Stimulated activated CD8-positive, alpha-beta memory T cell treated with anti-CD3 and anti-CD28 coated beads, Interleukin-7, amount 100 ng/mL, for 1 hour (primary cell): ENCODE measurements at places on chromosomes 6 and 20.

DNA sequence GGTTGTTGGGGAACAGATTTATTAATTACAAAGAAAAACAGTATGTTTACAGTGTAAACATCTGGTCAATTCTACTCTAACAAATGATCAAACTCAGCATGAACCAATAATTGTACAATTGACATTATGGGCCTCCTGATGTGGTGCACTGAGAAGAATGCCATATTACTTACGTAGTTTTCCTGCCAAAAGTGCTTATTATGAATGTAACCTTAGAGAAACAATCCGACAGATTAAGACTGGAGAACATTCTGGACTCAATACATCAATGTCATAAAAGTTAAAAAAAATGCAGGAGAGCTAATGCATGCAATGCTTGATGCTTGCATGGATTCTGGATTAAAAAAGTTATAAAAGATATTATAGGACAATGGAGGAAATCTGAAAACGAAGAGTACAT is 69.0 kb downstream of the LYRM4 start:
- no peak for DNase-seq

DNA sequence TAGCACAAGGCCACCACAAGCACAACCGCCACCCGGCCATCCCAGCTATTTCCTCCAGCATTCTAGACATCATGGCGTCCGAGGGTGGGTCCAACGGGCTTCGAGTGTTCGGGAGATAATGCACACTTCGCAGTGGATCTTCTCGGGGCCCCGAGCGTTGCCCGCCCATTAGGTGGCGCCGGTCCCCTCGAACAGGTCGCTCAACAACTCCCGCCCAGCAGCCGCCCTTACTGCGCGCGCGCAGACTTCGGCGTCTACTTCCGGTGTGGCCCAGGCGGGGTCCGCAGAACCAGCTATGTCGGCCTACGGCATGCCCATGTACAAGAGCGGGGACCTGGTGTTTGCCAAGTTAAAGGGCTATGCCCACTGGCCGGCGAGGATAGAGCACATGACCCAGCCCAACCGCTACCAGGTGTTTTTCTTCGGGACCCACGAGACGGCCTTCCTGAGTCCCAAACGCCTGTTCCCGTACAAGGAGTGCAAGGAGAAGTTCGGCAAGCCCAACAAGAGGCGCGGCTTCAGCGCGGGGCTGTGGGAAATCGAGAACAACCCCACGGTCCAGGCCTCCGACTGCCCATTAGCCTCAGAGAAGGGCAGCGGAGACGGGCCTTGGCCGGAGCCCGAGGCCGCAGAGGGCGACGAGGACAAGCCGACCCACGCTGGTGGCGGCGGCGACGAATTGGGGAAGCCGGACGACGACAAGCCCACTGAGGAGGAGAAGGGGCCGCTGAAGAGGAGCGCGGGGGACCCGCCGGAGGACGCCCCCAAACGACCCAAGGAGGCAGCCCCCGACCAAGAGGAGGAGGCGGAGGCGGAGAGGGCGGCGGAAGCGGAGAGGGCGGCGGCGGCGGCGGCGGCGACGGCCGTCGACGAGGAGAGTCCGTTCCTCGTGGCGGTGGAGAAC is at the start of gene HDGFL1:
Gene HDGFL1 (plus strand): TSS at position 286 of the 904 bp plus-strand sequence. CDS start 10 bp downstream, at position 296.
- no peak for DNase-seq

GRCh38 chr6:154408891-154409500 is 52.4 kb upstream of the IPCEF1 start:
- DNase-seq = no peak

GRCh38 chr6:75498862-75499261 is 5.3 kb upstream of the FILIP1 start:
- no peak for DNase-seq

- no peak for DNase-seq
These were observed 1158.7 kb upstream of the EYS start for GRCh38 chr6:66865771-66866170.

- no peak for DNase-seq
These were observed 121.2 kb downstream of the SGK1 start for GRCh38 chr6:134196568-134197193.

GRCh38 chr6:163354761-163355425 is 59.6 kb upstream of the QKI start:
- DNase-seq = no peak

DNA sequence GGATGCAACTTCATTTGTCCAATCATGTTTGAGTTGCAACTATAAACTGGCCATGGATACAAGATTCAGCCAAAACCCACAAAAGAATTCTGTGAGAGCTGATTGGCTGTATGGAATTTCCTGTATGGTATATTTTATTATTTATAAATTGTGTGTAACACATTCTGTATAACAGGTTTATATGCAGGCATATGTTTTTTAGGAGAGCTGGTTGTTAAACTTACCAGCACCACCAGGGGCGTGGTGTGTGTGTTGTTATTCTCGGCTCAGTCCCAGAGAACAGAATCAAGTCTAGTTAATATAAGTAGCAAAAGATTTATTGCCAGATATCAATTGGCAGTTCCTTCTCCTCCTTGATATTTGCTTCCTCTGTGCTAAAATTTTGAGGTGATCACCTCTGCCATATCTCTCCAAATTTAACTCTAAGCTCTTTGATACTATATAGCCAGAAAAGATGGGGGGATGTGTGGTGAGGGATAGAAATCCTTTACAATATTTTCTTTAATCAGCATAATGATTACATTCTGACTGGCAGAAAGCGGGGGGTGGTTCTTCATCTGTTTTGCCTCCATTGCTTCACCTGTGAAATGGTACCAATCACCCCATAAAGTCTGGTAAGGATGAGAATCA is 22.9 kb downstream of the CNBD2 start:
- no peak for DNase-seq

DNA sequence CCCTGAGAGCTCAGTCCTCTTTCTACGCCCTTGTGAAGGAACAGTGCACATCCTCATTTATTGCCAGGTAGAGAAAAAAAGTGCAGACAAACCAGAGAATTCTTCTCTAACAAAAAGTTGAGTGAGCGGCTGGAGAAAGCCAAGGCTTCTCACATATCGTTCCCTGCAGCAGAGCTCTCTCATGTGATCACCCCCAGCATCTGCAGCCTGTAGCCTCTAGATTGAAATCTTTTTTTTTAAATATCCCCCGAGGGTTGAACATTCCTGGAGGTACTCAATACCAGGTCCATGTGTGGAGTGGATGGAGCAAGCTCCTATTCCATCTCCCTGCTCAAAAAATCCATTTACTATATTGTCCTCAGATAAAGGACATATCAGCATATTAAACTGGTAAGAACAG is 22.9 kb upstream of the ZNF133 start:
- no peak for DNase-seq

GRCh38 chr6:62236784-62237183 is 49.2 kb downstream of the KHDRBS2 start:
- no peak for DNase-seq

DNA sequence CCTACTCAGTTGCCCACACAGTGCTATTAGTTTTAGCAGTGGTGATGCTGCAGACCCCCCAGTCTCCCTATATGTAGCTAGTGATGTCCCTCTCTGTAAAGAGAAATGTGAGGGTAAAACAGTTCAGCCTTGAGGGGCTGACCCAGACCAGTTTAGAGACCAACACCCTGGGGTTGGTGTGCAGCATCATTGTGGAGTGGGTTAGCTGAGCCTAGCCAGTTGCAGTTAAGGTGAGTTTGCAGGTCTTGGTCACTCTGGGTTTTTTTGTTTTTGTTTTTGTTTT is 401 bp upstream of the B3GALT4 start:
- DNase-seq = no peak

GRCh38 chr6:2871953-2872352 is 30.3 kb upstream of the SERPINB1 start:
- no peak for DNase-seq

DNA sequence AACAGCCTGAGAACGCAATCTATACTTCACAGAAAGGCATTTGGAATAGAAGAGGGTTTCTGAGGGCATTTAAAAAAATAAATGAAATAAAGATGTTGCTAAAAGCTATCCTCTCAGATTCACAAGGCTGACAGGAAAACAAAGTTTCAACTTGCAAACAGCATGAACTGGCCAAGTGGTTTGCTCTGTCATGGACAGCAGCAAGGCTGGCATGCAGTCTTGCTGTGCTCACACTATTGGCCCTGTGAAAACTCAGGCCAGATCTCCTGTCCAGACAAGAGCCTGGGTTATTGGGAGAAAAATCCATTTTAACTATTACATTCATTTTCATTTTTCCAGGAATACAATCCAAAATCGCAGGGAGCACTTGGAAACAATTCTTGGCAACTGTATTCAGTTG is 506.2 kb upstream of the SLC35B3 start:
- DNase-seq = no peak

GRCh38 chr6:147311218-147311617 is 107.0 kb downstream of the STXBP5 start:
- DNase-seq = no peak

- DNase-seq = no peak
These were observed 241.5 kb downstream of the NFATC2 start for GRCh38 chr20:51301026-51301425.
